ENCODE measurements at places on chromosomes 1 and 21. TPM values are rescaled to one million over a fixed set of nuclear protein-coding genes. Genes with fewer than 3 reads are reported as not detected.

VAMP4 gene
- 18.9 TPM for total RNA-seq

ASPM gene
- total RNA-seq: 53.4 TPM

ZBTB8A gene
- 0.56 TPM for total RNA-seq

CYB5RL gene
- 8.4 TPM for total RNA-seq

RSPH1 gene
- total RNA-seq: 0.36 TPM

GBP7 gene
- 0.23 TPM for total RNA-seq

SLC35F3 gene
- total RNA-seq: 2.4 TPM

PLA2G2D gene
- not detected for total RNA-seq

TMEM63A gene
- 44.9 TPM for total RNA-seq

CYP4Z1 gene
- total RNA-seq: not detected

IL22RA1 gene
- total RNA-seq: not detected

OR2L5 gene
- 0.16 TPM for total RNA-seq

SPRR2B gene
- total RNA-seq: not detected

ADAMTS4 gene
- total RNA-seq: 7.7 TPM

MCOLN2 gene
- 57.6 TPM for total RNA-seq

KCNH1 gene
- total RNA-seq: not detected

ALX3 gene
- total RNA-seq: not detected

OR2M3 gene
- not detected for total RNA-seq

ZBTB8OS gene
- total RNA-seq: 61.2 TPM

CELA3A gene
- not detected for total RNA-seq

UBL4B gene
- total RNA-seq: not detected

CDK18 gene
- 3.3 TPM for total RNA-seq

ZNF436 gene
- 8.7 TPM for total RNA-seq

XCL2 gene
- total RNA-seq: 15.7 TPM

MORC3 gene
- 32.7 TPM for total RNA-seq

MIXL1 gene
- not detected for total RNA-seq

CLDN17 gene
- total RNA-seq: not detected

GPR3 gene
- total RNA-seq: 0.81 TPM

SIK1 gene
- 6.7 TPM for total RNA-seq

SLC44A5 gene
- not detected for total RNA-seq

CNTN2 gene
- not detected for total RNA-seq

ETV3L gene
- not detected for total RNA-seq

GBP4 gene
- total RNA-seq: 60.6 TPM

OR10R2 gene
- total RNA-seq: not detected

CCDC17 gene
- 5.2 TPM for total RNA-seq

All from activated T-cell treated with anti-CD3 and anti-CD28 coated beads, Interleukin-2, amount 50 U/mL, for 72 hours (primary cell).